T1000 (cell line): ENCODE measurements at places on chromosomes 2 and 18.

DNA sequence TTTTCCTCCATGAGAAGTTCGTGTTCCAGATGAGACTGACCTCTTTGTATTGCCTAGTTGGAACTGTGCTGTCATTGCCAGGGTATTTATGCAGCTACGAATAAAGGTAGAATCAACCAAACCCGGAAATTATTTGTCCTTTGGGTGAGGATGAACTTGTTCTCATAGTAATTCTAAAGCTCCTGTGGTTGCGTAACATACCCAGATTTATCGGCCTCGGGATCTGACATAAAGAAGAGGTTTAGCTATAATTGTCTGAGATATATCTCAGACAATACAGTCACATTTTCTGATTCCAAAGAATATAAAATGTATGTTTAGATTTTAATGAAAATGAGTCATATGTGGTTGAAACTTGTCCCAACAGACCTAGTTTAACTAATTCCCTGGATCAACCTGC lies 628.7 kb upstream of the LINC00305 start:
- no peak for DNase-seq

- DNase-seq = no peak
Observed at GRCh38 chr2:144702051-144702450, 182.1 kb upstream of the ZEB2 start.

DNA sequence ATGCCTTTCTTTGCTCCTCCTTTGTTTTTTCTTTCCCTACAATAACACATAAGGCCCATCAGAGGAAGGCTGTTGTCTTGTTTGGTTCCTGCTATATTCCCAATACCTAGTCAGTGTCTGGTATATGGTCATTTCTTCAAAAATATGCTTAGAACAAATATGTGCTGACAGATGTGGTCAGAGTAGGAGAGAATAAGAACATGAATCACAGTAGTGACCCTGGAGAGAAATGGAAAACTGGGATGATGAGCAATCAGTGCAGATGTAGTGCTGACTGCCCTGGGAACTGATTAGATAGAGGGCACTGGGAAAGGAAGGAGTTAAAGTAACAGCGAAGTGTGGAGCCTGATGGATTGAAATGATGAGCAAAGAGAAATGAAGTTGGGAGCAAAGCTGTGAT lies 189.4 kb upstream of the LHCGR start:
- no peak for DNase-seq

DNA sequence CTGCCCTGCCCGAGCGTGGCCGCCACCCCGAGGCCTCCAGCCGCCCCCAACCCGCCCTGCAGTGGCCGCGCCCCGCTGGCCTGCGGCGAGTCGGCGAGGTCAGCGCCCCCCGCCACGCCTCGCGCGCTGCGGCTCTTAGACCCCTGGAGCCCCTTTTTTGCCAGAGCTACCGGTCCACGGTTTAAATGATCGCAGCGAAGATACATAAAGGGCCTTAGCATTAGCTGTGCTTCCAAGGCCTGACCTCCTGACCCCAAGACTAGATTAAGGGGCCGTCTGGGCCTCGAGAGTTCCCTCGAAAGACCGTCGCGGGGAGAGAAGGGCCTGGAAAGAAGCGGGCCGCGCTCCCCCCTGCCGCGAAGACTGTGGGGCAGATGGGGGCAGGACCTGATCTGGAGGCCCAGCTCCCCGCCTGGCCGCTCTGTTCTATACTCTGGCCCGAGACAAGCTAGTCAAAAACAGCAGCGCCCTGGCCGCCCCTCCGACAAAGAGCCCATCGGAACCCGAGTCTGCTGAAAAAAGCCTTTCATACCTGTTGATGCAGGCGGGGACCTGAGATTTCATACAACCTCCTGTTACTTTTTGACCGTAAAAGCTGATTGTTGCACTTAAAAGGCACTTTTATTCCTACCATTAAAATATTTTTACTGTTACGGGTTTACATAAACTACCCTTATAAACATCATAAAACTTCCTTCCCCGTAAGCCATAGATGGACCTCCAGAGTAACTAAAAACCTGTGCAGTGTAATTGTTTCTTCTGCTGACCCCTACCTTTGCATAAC lies 68.7 kb upstream of the PSMD14 start:
- no peak for DNase-seq

GRCh38 chr18:49467019-49467563 lies 6.6 kb upstream of the DYM start:
- DNase-seq = no peak

- no peak for DNase-seq
Observed at GRCh38 chr2:20481798-20482405, 35.0 kb downstream of the RHOB start.

- DNase-seq = no peak
Observed at GRCh38 chr2:125313806-125314205, 1288.7 kb downstream of the CNTNAP5 start.

DNA sequence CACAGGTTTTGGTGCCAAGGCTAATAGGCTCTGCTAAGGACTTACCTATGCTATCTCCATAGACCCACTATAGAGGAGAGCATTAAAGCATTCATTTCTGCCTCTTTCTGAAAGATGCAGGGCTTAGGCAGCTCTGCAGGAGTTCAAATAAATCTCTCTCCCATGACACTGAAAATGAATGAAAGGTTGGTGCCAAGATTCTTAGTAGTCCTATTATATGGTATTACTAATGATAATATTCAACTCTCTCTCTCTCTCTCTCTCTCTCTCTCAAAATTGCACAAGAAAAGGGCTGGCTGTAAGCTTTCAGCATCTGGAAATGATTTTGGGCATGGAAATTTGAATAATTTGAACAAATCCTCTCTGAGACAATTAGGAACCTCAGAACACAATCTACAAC lies 433.7 kb downstream of the MBD2 start:
- DNase-seq = no peak

GRCh38 chr18:3725115-3725514 lies 275.1 kb downstream of the TGIF1 start:
- DNase-seq = no peak

DNA sequence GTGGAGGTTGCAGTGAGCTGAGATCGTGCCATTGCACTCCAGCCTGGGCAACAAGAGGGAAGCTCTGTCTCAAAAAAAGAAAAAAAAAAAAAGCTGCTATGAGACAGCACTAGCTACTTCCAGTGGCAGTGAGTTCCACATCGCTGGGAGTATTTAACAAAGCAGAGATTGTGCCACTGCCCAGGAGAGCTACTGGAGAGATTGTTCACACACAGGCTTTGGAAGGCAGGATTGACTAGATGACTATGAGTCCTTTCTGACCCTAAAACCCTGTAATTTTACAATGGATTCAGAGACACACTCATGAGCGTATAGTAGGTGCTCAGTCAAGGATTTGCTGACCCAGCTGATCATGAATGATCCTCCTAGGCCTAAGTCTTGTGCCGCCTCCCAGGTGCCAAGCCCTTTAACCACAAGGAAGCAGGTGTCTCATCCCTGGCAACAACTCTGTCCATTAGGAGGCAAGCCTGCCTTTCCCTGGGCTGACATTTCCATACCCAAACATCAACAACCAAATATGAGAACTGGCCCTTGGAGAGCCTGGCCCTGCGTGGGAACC lies 45.0 kb upstream of the ODC1 start:
- no peak for DNase-seq

GRCh38 chr18:4400911-4401310 lies 54.2 kb downstream of the DLGAP1 start:
- no peak for DNase-seq
